ENCODE measurements at places on chromosomes 3 and 15.

DNA sequence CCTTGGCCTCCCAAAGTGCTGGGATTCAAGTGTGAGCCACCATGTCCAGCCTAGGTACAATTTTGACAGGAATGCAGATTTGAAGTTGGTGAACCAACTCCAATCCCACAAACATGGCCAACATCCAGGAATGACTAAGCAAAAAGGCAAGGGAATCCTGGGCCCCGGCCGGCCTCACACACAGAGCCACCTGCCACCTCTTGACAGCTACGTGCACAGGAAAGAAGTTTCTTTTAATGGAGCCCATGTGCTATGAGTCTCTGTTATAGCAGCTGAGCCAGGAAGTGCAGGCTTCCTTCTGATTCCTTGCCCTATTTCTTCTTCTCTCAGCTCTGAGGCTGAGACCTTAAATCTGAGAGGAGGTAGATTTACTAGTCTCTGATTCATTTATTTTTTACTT, 8.8 kb downstream of the TMEM40 start:
- no peak for DNase-seq

DNA sequence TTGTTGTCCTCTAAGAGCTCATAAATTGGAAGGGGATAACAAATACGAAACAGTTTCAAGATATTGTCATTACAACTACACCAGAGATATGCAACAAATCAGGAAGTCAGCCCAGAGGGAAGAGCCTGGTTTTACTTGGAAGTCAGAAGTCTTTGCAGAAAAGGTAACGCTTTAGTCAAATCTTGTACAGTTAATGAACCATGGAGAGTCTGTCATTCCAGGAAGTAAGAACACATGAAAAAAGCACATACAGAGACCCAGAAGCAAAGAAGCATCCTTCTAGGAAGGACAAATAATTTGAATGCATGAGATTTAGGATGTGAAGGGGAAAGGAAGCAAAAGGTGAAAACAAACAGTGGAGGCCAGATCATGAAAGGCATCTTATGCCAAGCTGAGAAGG, 19.6 kb downstream of the DYNC1LI1 start:
- no peak for DNase-seq

DNA sequence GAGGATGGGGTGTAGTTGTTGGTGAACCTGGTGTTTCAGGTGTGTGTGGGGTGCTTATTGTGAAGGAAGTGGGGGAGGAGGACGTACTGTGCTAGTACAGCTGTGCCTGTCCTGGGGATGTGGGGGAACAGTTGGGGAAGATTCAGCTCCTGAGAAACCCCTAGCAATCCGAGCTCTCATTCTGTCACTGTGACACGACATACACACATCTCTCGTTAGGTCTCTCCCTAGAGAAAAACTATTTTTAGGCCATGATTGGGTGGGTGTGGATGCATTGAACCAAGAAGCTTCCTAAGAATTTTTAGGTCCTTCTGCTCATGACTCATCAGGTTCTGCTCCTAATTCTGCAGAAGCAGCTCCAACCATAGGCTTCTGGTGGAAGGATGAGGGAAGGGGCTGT, 54.3 kb downstream of the SLC30A4 start:
- DNase-seq: no peak

DNA sequence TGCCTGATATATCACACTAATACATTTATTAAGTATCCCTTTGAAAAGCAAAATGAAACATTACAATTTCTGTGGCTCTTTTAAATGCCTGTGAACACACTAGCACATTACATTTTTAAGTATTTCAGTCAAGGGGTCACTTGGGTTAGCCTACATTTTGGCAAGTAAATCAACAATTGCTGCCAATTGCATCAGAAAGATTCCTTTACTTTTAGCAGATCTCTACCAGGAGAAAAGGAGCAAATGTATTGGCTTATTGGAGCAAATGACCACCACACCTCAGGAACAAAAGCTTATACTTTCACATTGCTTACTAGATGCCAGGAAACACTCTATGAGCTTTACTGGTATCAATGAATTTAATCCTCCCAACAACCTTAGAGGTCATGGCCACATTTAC, 947.1 kb downstream of the FHIT start:
- no peak for DNase-seq

DNA sequence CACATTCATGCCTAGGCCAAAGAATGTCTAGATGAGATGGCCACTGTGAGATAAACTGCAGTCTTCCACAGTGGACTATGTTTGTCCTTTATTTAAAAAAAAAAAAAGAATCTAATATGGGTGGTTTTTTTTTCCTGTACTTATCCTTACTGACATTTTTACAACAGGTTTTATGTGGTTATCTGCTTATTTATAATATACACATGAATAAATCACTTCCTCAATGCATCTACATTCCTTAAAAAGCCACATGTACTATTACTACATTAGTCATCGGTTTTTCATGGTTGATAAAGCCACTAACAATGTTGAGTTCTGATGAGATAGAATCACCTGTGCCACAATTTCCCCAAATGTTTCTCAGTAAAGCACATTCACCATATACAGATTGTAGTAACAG, 341.3 kb upstream of the THBS1 start:
- no peak for DNase-seq

- no peak for DNase-seq
These were observed 53.3 kb downstream of the ST6GAL1 start for GRCh38 chr3:186983659-186984058.

- DNase-seq: no peak
These were observed 100.2 kb downstream of the FMN1 start for GRCh38 chr15:33094336-33094735.

DNA sequence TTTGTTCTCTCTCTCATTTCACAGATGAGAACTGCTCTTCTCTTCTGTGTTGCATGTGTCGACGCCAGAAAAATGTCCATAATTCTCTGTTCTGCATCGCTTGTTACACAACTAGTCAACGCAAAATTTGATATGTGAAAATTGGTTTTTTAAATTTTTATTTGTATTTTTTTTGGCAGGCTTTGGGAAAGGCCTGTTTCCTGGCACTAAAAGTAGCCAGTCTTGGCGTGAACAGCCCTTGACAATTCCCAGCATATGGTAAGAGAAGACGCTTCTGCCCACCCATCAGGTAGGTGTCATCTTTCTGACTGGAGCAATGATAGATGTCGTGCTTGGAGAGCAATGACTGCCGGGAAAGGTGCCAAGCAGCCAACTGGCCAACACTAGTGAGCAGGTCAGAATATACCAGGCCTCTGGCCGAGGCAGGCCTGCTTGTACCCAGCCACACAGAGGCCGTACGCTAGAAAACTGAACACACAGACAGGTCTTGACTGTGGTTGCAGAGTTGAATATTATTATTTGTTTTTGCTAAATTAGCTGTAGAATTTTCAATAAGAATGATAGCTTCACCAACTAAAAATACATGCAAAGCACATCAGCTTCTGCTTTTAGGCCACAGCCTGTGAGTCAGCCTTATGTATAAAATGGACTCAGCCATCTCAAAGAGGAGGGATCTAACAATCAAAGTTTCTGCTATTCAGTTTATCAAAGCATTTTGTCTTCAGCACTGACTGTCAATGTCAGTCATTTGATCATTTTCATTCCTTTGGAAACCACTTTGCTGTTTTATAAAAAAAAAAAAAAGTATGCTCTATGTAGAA, 837.5 kb downstream of the MCTP2 start:
- no peak for DNase-seq

GRCh38 chr3:58021072-58021959, 13.1 kb downstream of the FLNB start:
- DNase-seq: no peak

DNA sequence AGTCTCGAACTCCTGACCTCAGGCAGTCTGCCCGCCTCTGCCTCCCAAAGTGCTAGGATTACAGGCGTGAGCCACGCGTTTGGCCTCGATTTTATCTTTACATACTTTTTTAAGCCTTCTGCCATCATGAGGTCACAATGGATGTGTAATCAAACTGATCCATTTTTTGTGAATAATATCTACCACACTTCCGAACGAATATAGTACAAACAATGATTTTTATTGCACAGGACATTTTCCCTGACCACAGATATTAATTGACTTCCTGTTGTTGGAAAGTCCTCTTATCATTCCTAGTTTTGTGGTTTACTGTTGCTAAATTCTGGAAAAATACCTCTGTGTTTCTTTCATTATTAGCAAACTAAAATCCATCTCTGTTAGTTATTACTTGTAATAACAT, 68.9 kb downstream of the MINDY2 start:
- no peak for DNase-seq

- no peak for DNase-seq
These were observed 34.1 kb upstream of the WNT5A start for GRCh38 chr3:55521064-55521737.

DNA sequence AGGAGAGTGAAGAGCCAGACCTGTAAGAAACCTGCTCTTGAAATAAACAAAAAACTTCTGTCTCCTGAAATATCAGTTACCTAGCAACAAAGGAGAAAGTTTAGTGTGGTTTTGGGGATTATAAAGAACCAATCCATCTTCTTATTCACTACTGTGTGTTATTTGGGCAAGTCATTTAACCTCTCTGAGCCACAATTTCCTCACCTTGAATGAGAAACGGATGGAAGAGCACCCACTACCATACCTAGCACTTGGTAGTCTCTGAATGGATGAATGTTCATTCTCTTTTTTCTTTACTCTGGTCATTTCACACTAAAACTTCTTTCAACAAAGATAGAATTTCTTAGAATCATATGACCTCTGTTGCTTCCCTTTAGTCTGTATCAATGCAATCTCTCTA, 45.2 kb downstream of the PTPN9 start:
- no peak for DNase-seq

DNA sequence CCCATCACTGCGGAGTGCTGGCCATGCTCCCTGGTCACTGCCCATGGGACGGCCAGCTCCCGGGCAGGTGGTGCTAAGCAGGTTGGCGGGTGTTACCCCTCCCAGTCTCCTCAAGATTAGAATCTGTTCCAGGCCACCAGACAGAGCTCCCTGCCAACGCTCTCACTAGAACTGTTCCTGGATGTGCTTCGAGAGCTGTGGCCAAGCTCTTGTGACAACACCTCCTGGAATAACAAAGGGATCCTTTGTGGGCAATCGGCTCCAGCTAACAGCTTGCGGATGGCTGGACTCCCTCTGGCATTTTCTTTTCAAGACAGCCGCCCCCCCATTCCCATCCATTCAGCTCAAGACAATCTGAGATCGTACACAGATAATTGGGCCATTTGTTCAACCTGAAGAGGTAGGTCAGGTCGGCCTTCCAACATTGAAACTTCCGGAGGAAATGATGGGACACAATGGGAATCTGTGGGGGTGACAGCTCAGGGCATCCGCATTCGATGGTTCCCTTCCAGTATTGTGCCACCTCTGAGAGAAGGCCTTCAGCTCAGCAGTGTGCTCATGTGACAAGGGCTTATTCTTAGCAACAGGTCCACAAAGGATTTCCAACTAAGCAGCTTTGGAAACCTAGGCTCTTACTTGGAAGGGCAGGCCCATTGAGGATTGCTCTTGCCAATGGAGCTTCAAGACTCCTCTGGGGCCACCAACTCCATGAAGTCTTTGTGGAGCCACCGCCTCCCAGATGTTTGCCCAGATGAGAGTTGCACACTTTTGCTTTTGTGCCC, 11.6 kb upstream of the EPHB3 start:
- DNase-seq: no peak

DNA sequence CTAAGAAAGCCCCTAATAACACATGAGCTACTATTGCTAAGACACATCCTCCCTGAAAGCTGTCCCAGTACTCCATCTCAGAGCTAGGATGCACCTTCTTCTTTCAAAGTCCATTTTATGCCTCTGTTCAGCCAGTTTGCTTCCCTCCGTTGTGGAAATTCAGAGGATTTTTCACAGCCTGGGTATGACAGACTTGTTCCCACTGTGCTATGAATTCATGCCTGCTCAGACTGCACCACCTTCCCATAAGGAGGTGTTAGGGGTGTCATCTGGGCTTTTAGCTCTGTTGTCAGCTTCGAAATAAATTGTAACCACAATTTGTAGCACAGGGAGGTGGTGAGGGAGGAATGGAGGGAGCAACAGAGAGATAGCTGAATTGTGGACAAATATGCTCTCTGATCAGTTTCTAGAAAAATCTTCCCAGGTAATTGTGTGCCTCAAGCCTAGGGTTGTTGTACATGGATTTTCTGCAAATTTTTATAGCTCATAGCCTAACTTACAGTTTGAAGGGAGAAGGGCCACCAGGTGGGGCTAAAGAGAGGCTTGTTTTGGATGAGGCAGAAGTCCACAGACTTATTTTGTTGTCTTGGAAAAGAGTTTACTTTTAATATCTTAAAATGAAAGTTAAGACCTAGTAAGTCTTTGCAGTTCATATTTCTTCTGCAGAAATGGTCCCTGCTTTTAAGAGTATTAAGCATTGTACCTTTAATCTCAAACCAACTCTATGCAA, 462.0 kb downstream of the PDCD6IP start:
- no peak for DNase-seq

DNA sequence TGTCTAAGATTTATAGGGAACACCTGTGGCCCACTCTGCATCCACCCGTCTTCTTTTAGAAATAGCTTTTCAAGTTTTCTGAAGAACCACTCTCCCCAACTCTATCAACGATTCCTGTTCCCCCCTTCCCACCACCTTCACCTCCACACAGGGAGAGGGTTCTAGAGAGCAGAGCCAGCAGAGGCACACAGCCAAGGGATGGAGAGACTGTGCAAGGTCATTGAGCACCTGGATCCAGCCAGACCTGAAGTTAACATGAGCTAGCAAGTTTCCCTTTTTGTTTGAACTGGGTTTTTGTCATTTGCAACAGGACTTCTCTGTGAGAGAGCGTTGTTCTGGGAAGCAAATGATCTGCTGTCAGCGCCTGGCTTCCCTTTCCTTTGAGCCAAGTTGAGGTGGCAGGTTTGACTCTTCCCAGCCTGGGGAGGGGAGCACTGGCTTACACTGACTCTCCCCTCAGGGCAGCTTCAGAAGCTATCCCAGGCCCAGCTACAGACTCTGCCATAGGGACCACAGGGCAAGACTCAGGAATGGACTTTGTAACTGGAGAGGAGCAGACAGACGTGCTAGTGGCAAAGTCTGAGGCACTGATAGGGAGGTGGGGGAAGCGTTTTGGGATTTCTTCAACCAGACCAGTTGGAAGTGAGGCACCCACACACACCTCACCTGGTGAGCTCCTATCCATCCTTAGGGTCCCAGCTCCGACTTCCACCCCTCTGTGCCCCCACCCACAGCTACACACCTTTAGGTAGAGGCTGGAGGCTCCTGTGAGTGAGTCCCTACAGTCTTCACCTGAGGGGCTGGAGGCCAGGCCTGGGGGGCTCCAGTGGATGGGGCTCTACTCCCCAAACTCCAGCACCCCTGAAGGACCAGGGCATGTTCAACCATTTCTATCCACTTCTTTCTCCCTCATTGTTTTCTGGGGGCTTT, 19.4 kb upstream of the PLXNA1 start:
- DNase-seq: no peak

Data from T-cell (primary cell).